ENCODE measurements at places on chromosomes 4 and X.

GRCh38 chr4:10299601-10300000 is 157.6 kb downstream of the ZNF518B start:
- no peak for DNase-seq

DNA sequence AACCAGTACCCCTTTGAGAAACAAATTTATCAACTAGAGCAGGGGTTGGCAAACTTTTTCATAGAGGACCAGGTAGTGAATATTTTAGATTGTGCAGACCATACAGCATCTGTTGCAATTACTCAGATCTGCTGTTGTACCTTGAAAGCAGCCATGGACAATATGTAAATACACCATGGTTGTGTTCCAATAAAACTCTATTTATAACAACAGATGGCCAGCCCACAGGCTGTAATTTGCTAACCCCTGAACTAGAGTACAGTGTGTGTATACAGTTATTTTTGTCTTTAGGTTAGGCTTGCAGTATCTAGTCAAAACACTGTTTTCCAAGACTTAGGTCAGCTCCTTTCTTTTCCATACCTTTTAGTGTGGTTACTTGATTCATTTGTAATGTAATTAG is 54.4 kb downstream of the PHKA1 start:
- no peak for DNase-seq

- DNase-seq: no peak
These were observed 45.2 kb downstream of the SLC4A4 start for GRCh38 chr4:71383984-71384383.

- no peak for DNase-seq
These were observed 124.7 kb downstream of the CBR4 start for GRCh38 chr4:168885400-168885799.

DNA sequence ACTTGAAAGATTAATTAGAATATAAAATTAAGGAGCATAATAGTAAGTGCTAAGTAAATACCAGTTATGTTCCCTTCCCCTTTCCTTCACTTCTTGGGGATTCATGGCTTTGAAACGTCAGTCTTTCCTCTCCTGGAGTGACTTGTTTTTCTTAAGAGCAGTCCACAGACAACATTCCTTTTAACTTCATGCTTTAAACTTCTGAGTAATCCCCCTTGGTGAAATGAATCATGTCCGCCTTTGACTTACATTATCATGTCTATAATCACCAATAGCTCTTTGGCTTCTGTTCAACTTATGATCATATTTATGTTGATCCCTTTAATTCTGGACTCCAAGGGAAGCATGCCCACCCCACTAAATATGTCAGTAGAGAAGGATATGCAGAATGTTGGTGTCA is 1012.1 kb upstream of the SLIT2 start:
- no peak for DNase-seq

DNA sequence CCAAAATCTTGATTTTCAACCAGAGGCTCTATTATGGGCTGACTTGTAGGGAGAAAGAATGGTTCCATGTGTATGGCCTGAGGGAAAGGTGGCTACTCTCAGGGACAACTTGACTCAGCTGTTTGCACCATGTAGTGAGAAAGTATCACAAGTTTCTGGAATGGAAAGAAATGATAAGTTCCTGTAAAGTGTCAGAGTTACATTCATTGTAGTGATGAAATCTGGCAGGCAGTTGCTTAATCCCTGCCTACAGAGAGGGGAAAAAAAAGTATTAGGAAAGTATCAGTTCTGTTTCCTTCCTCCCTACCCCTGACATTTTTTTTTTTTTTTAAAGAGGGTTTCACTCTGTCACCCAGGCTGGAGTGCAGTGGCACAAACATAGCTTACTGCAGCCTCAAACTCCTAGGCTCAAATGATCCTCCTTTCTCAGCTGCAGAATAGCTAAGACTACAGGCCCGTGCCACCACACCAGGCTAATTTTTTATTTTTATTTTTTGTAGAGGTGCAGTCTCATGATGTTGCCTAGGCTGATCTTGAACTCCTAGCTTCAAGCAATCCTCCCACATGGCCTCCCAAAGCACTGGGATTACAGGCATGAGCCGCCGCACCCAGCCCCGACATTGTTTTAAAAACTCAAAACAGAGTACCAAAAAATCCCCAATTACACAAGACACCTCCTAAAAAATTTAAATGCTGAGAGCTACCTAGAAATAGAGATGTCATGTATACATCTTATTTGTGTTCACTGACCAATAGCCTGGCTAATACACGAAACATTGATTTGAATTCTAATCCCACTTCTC is 4.8 kb upstream of the FBXL5 start:
- no peak for DNase-seq

DNA sequence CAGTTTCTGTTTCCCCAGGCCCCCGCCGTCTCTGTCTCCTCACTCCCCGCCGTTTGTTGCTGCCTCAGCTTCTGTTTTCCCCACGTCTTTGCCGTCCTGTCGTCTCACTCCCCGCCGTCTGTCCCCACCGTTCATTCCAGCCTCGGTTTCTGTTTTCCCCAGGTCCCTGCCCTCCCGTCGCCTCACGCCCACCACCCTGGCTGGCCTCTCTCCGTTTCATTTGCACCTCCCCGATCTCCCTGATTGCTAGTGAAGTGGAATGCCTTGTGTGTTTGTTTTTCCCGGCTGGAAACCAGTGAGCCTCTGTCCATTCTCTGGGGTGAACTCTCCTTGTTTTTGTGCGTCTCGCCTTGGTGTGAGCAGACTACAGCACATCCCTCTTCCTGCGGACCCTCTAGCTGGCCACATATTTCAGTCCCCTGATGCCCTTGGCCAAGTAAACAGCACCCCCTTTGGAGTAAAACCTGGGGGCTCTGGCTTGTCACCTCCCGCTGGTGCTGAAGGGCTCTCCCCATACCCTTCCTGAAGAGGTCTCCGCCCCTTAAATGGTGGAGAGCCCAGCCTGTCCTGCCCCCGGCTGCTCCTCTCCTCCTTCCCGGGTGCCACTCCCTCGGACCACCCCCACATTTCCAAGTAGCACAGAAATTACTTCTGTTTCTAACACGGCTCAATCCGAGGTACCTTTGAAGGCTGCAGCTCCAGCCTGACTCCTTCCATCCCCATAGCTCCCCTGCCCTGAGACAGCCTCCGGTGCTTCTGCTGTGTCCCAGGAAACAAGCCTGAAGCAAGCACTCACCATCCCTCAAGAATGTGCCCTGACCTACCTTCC is 13.2 kb downstream of the TMEM175 start:
- DNase-seq: no peak

DNA sequence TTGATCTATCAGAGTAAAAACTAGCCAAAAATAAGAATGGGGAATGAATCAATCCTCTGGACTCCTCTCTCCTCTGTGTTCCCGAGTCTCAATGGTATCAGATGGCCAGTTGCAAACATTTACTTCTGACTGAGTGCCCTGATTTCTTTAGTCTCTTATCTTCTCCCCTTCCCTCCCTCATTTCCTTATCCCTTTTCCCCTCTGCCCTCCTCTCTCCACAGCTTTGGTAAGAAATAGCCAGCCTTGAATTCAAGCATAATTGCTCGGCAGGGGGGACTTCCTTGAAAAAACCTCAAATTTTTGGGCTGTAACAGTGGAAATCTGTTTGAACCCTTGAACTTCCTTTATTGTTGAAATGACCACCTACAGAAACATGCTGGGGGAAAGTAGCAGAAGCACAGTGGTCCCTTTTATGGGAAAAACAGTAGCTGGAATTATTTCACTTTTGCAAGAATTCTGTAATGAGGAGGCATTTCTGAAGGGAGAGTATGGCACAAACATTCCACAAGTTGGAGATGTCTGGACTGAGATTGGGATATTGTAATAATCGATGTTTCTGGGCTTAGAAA is 40.3 kb downstream of the NHS start:
- DNase-seq: peak; percentile 23

DNA sequence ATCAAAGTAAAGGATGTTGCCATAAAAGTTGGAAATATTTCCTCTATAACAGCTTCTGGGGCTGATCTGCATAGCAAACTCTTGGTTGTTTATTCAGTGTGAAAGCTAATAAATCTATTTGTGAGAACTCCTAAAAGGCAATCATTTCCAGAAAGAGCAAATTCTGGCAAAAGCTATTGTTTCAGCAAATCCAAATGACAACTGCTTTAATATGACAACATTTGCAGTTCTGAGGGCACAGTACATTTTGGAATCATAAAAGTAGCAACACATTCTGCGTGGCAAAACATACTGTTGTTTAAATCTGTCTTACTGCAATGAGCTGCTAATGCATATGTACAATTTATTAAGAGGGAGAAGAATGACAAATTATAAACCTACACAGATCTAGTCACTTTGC is 818.1 kb downstream of the FSTL5 start:
- no peak for DNase-seq

GRCh38 chrX:4935846-4936245 is 1222.4 kb upstream of the PRKX start:
- peak; percentile 1 for DNase-seq

Measured in COLO829 (cell line).